ENCODE measurements at places on chromosomes 3 and 15.

GRCh38 chr3:168808596-168808995 is 712.9 kb upstream of the GOLIM4 start:
- no peak for DNase-seq

- DNase-seq: no peak
These were observed 215.3 kb downstream of the MEIS2 start for GRCh38 chr15:36884936-36885635.

GRCh38 chr3:77051591-77051990 is 11.7 kb downstream of the ROBO2 start:
- DNase-seq: no peak

DNA sequence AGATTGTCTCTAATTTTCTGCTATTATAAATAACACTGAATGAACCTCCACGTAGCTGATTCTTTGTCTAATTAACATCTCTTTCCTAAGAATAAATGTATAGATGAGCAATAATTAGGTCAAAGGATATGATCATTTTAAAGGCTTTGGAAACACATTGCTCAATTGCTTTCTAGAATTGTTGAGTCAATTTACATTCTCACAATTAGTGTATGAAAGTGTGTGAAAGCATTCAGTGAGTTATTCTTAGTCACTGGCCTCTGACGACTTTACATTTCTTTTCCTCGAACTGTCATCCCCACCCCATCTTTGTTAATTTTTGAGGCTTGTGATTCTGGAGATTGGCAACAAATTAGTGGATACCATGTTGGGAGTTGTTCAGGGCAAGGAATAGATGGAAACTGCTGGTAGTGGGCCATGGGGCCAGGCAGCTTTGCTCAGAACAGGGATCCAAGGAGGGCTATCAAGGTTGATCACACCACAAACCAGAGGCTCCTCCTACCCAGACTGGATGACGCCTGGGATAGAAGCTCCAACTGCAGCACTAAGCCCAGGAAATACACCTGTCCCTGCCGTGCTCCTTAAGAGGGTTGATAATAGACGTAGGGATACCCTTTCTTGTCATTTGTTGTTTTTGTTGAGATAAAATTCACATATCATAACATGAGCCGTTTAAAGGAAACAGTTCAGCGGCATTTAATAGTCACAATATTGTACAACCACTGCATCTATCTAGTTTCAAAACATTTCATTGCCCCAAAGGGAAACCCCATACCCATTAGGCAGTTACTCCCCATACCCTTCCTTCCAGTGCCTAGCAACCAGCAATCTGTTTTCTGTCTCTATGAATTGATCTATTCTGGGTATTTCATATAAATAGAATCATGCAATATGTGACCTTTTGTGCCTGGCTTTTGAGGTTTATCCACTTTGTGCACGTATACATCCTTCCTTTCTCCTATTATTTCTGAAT is 27.9 kb downstream of the EIF1B start:
- DNase-seq: no peak

DNA sequence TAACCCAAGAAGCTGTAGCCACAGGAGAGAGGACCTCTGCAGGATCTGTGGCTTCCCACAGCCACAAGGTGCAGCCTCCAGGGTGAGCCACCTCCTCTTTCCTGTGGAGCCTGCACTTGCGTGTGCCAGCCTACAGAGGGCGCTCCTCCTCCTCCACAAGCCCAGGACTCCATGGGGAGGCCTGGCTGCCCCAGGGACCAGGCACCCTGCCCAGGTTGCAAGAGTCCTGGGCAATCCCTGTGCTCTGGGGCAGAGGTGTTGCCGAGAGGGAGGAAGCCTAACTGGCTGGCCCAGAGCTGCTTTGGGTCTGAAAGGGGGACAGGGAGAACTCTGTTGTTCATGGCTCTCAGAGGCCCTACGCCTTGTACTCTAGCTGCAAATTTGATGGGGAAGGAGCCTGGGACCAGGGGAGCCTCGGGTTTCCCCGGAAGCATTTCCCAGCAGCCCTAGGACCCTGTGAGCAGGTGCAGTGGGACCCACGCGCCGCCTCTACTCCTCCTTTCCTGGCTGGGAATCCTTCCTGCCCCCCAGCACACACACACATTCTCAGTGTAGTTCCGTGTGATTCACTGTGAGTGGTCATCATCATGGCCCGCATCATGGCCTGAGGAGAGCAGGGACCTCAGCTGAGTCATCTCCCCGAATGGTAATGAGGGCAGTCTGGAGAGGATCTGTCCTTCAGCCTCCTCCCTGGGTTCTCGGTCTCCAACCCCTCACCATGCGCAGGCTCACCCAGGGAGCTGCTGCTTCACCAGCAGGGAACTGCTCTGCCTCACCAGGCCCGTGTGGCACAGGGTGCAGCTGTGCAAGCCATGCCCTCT is 24.3 kb downstream of the TBC1D21 start:
- DNase-seq: peak; percentile 65

DNA sequence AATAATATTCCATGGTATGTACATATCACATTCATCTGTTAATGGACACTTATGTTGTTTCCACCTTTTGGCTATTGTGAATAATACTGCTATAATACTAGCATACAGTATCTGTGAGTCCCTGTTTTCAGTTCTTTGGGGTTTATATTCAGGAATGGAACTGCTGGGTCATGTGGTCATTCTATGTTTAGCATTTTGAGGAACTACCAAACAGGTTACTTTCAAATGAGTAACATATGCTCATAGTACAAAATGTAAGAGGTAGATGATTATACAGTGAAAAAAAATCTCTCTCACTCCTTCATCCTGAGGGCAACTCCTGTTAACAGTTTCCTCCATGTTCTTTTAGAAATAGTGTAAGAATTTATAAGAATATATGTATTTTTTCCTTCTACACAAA is 162.2 kb downstream of the PLD1 start:
- DNase-seq: no peak

- no peak for DNase-seq
These were observed 71.3 kb upstream of the UBE3A start for GRCh38 chr15:25510146-25510545.

- DNase-seq: no peak
These were observed 927 bp upstream of the FYTTD1 start for GRCh38 chr3:197748597-197749314.

- no peak for DNase-seq
These were observed 213.7 kb upstream of the ADAMTS9 start for GRCh38 chr3:64901522-64901885.

GRCh38 chr3:108096532-108097321 is 5.9 kb upstream of the CD47 start:
- no peak for DNase-seq

DNA sequence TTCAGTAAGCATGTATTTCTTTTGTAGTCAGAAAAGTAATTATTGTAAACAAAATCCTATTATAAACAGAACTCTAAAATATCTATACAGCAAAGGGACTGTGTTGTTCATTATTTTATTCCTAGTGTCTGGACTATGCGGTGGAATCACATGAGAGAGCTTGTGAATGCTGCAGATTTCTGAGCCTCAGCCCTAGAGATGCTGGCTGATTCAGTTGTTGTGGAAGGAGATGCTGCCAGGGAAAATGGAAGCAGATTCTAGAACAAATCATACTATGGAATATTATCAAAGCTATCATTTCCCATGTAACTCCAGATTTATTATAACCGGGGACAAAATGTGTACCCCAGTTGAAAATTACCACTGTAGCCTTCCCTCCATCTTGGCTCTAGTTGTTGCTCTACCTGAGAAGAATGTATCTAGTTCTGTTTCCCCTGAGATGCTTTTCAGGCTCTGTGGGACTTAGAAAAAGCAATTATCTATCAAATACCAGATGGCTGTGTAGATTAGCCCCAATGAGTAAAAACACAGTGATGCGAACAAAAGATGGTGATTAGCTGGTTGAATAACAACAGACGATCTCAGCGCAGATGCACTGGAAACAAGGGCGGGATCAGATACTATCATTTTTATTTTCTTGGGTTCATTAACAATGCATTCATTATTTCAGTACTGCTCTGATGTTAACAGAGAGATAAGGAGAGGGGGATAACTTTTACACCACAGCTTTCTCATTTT is 131.3 kb downstream of the TMEM108 start:
- no peak for DNase-seq
